ENCODE measurements at places on chromosomes 6 and 20. TPM values are rescaled to one million over a fixed set of nuclear protein-coding genes. Genes with fewer than 3 reads are reported as not detected.

Gene OLIG3
- total RNA-seq, result 0.44 TPM

DNA sequence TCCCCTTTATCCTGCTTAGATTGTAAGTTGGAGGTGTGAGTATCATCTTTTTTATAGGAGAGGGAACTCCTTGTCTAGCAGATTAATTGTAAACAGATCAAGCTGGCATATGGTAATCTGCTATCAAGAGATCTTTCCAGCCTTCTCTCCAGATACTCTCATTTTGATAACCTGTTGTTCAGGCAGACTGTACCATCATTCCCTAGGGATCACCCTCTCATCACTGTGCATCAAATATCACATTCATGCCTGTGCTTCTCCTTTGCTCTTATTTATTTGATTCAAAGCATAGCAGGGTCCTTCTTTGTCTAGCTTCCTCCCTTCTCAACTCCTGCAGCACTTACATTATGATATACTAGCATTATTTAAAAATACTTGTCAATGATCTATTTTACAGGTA lies 73.8 kb downstream of the LRRC1 start:
- no peaks in the 10 kb centered on the region for H3K4me1 ChIP-seq
- H3K36me3 ChIP-seq, result no peaks in the 10 kb centered on the region

- no peak overlapping the region for H3K4me3 ChIP-seq
- no peaks in the 10 kb centered on the region for H3K36me3 ChIP-seq
- no peak overlapping the region for H3K27ac ChIP-seq
- peaks cover 28% of the 10 kb centered on the region for H3K27me3 ChIP-seq
- peaks cover 9% of the 10 kb centered on the region for H3K4me1 ChIP-seq
- no peak for DNase-seq
Measured at GRCh38 chr6:43972913-43973300, 154.3 kb downstream of the MRPL14 start.

- H3K27ac ChIP-seq, result no peak overlapping the region
- no peak overlapping the region for H3K4me3 ChIP-seq
- H3K36me3 ChIP-seq, result no peaks in the 10 kb centered on the region
- no peaks in the 10 kb centered on the region for H3K4me1 ChIP-seq
- no peak for DNase-seq
- H3K27me3 ChIP-seq, result peaks cover 5% of the 10 kb centered on the region
Measured at GRCh38 chr6:3294921-3295871, 36.4 kb downstream of the PSMG4 start.

DNA sequence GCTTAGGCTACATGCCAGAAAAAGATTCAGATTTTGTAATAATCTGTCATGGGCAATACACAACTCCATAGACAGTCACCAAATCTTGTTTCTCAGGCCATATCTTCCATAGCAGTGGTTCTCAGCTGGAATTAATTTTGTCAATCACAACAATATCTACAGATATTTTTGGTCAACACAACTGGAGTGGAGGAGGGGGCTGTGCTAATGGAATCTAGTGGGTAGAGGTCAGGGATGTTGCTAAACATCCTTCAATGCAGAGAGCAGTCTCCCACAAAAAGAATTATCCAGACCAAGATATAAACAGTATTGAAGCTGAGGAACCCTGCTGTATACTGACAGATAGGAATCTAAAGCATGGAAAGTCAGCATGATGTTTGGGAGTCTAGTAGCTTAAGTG lies 174.6 kb downstream of the UBE3D start:
- H3K4me1 ChIP-seq, result no peaks in the 10 kb centered on the region
- H3K27me3 ChIP-seq, result no peaks in the 10 kb centered on the region
- H3K4me3 ChIP-seq, result no peak overlapping the region
- no peaks in the 10 kb centered on the region for H3K36me3 ChIP-seq
- no peak overlapping the region for H3K27ac ChIP-seq

Gene PPP1R14C
- total RNA-seq, result not detected

Gene AURKA
- 94.2 TPM for total RNA-seq

- H3K27me3 ChIP-seq, result peaks cover 8% of the 10 kb centered on the region
- no peaks in the 10 kb centered on the region for H3K36me3 ChIP-seq
- H3K27ac ChIP-seq, result no peak overlapping the region
Measured at GRCh38 chr6:110951008-110951407, 7.5 kb upstream of the GTF3C6 start.

DNA sequence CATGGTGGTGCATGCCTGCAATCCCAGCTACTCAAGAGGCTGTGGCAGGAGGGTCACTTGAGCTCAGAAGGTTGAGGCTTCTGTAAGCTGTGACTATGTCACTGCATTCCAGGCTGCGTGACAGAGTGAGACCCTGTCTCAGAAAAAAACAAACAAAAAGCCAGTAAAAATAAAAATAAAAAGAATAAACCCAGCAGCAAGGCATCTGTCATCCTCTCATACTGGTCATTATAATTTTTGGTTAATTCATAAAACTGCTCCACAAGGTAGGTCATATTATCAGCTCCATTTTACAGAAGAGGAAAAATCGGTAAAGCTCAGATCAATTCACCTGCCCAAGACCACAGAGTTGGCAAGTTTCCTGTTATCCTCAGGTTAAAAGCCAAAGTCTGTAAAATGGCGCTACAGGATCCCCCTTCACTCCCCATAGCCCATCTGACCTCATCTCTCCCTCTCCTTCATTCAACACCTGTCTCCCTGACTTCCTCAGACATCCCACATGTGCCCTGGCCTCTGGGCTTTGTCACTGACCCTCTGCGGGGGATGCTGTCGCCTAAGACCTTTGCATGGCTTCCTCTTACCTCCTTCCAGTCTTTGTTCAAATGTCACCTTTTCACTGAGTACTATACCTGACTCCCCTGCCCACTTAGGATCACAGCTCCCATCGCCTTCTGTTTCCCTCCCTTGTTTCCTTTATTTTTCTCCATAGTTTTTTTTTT lies 213.2 kb upstream of the ZNF217 start:
- H3K27me3 ChIP-seq, result no peaks in the 10 kb centered on the region
- no peak for DNase-seq
- no peak overlapping the region for H3K4me3 ChIP-seq
- peaks cover 2% of the 10 kb centered on the region for H3K4me1 ChIP-seq
- no peak overlapping the region for H3K27ac ChIP-seq
- no peaks in the 10 kb centered on the region for H3K36me3 ChIP-seq

Gene ZKSCAN3
- 4.6 TPM for total RNA-seq

Gene PTCRA
- not detected for total RNA-seq

DNA sequence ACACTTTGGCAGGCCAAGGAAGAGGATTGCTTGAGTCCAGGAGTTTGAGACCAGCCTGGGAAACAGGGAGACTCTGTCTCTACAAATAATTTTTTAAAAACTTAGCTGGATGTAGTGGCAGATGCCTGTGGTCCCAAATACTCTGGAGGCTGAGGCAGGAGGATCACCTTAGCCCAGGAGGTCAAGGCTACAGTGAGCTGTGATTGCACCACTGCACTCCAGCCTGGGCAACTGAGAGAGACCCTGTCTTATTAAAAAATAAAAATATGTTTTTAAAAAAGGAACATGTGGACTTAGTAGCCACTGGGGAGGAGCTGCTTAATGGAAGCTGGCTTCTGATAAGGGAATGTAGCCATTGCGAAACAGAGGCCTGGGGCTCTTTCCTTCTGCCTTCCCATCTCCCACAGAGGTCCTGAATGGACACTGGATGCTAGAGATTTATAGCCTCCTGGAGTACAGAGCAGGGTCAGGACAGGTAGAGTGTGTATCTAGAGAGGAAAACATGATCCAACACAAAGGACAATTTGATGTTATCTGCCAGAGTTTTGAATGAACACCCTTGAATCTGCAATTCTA lies 21.7 kb upstream of the GMNN start:
- H3K27me3 ChIP-seq, result peaks cover 24% of the 10 kb centered on the region
- H3K4me1 ChIP-seq, result no peaks in the 10 kb centered on the region
- peaks cover 2% of the 10 kb centered on the region for H3K36me3 ChIP-seq
- DNase-seq, result no peak

- peaks cover 76% of the 10 kb centered on the region for H3K36me3 ChIP-seq
- DNase-seq, result no peak
- H3K4me1 ChIP-seq, result peaks cover 74% of the 10 kb centered on the region
- H3K4me3 ChIP-seq, result no peak overlapping the region
- H3K27ac ChIP-seq, result no peak overlapping the region
Measured at GRCh38 chr6:11217360-11218101, 14.9 kb downstream of the NEDD9 start.

DNA sequence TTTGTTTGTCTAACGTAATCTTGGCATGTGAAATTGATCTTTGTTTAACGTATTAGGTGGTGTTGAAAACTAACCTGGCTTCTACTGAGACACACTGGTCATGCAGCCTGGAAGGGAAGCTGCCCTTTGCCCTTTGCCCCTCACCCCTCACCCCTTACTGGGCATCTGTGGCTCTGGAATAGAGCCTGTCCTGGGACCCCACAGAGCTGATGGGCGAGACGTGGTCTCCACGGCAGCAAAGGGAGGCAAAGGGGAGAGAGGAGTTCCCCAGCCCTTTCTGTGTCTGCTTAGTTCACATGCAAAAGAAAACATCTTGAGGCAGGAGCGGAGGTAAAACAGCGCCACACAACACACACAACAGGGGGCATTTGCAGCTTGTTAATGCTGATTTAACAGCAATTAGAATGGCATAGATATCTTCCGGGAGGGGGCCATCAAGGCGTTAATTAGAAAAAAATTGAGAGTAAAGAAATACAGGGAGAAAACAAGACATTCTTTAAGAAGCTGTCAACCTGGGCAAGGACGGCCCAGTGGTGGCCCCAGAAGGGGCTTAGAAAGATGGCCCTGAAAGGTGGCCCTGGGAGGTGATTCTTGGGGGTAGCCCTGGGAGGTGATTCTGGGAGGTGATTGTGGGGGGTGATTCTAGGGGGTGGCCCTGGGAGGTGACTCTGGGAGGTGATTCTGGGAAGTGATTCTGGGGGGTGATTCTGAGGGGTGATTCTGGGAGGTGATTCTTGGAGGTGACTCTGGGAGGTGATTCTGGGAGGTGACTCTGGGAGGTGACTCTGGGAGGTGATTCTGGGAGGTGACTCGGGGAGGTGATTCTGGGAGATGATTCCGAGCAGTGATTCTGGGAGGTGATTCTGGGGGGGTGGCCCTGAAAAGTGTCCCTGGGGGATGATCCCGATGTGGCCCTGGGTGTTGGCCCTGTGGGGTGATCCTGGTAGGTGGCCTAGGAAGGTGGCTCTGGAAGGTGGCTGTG lies 44.5 kb upstream of the DACT2 start:
- no peaks in the 10 kb centered on the region for H3K4me1 ChIP-seq
- no peaks in the 10 kb centered on the region for H3K36me3 ChIP-seq
- no peak for DNase-seq

DNA sequence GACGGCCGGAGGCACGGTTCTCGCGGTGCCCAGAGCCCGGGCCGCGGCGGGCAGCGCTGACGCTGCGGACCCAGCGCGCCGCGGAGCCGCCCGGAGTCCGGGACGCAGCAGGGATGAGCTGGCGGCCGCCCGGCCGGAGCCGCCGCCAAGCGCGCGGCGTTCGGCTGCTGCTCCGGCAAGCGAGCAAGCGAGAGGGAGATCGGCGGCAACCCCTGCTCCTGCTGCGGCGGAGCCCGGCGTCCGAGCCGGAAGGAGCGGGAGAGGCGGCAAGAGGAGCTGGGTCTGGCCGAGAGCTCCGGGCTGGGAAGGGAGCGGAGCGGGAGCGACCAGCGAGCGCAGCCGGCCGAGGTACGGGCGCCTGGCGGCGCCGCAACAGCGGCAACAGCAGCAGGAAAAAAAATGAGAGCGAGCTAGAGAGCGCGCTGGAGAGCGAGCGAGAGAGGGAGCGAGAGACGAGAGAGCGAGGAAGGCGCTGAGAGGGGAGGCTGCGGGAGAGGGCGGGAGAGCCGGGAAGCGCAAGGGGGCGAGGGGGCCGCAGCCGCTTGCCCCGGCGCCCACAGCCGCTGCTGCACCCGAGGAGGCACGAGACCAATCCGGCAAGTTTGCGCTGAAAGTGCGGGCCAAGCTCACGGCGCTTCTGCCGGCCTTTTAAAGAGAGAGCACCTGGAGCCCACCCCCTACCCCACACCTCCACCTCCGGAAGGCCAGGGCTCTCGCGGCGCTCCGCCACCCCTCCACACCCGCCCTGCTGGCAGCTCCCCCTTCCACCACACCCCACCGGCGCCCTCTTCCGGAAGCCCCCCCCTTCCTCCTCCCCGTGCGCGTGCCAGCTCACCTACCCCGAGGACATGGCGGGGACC lies 496 bp downstream of the GRM4 start:
- H3K27ac ChIP-seq, result no peak overlapping the region
- peaks cover 68% of the 10 kb centered on the region for H3K27me3 ChIP-seq
- peak; percentile 29 for DNase-seq
- no peak overlapping the region for H3K4me3 ChIP-seq

Gene CASS4
- 18.8 TPM for total RNA-seq

DNA sequence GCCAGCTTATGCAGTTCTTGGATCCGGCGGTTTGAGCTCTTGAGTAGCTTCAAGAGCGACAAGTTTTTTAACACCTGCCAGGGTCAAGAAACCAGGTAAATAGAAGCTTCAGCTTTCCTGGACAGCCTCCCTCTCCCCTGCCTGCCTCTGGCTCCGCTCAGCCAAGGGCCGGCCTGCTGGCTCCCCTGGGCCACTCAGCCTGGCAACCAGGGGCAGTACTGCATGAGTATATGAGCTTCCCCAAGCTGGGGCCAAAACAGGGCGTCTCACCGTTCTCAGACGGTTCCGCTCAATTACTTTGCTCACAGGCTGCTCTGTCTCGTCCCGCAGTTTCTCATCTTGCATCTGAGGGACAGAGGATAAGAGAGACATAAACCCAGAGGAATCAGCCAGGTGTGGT lies 856 bp downstream of the TP53TG5 start:
- H3K36me3 ChIP-seq, result no peaks in the 10 kb centered on the region
- peaks cover 23% of the 10 kb centered on the region for H3K4me1 ChIP-seq
- H3K27ac ChIP-seq, result no peak overlapping the region
- no peak overlapping the region for H3K4me3 ChIP-seq
- DNase-seq, result no peak

DNA sequence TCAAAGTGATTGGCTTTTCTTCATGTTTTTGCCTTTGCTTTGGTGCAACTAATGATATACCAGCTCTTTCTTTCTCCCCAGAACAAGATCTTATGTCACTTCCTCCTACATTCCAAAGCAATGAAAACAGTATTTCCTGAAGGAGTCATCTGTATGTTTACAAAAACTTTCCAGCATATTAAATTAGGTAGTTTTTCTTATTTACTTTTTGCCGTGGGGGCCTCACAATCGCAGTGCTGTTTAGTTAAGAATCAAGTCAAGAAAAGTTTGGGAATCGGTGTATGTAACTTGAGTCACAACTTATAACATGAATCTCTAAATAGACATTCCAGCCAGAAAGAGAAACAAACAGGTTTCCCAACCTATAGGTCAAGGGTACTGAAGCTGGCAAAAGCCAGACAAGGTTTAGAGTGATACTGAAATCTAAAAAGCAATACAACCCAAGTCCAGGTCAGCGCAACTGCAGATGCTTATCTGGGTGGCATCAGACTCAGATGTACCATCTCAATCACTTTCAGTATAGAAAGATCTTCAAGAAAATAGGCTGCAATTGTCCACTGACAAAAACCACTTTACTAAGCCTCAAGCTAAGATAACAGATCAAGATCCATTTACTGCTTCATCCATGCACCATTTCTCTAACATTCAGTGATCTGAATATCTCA lies 63.6 kb downstream of the IPCEF1 start:
- H3K27ac ChIP-seq, result no peak overlapping the region
- H3K36me3 ChIP-seq, result no peaks in the 10 kb centered on the region
- no peaks in the 10 kb centered on the region for H3K27me3 ChIP-seq
- no peak overlapping the region for H3K4me3 ChIP-seq
- DNase-seq, result no peak

GRCh38 chr6:16227605-16228004 lies 10.8 kb upstream of the GMPR start:
- no peak for DNase-seq
- no peaks in the 10 kb centered on the region for H3K4me1 ChIP-seq
- no peak overlapping the region for H3K4me3 ChIP-seq

Measured in activated CD8-positive, alpha-beta T cell treated with anti-CD3 and anti-CD28 coated beads, Interleukin-2, amount 10 ng/mL, durations not matched to agents 7 days and 5 days (primary cell).